CD4-positive, alpha-beta T cell treated with Interleukin-21 for 1 hour (primary cell): ENCODE measurements at places on chromosomes 2 and 18.

DNA sequence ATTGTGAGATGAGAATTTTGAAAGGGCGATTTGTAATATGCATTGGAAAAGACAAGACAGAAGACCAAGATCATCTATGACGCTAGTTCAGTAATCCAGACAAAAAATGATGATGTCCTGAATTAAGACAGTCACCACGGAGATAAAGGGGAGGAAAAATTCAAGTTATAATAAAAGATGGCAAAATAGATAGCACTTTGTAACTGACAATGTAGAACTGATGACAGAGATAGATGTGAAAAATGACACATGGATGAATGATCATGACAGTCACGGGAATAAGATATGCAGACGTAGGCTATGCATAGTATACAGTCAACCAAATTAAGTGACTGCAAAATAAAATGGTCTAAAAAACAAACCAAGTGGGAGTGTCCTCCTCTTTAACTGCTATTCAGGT is 59.2 kb downstream of the SRBD1 start:
- no peak for DNase-seq

DNA sequence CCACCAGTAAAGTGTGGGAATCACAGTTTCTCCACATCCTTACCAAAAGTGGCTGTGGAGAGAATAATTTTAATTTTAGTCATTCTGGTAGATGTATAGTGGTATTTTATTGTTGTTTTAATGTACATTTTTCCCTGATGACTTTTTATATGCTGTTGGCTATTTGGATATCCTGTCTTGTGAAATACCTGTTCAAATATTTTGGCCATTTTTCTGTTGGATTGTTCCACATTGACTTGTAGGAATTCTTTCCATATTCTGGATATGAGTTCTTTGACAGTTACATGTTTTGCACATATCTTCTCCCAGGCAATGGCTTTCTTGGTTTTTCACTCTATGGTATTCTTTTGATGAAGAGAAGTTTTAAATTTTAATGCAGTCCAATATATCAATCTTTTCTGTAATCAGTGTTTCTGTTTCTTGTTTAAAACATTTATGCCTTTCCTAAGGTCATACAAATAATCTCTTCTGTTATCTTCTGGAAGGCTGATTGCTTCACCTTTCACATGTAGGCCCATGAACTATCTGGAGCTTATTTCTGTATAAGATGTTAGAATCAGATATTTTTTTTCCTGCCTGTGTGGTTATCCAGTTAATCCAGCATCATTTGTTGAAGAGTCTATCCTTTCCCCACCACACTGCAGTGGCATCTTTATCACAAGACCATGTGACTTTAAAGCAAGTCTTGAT is 19.0 kb downstream of the AFTPH start:
- no peak for DNase-seq

- no peak for DNase-seq
Observed at GRCh38 chr18:50396005-50396660, 21.3 kb downstream of the SKA1 start.

DNA sequence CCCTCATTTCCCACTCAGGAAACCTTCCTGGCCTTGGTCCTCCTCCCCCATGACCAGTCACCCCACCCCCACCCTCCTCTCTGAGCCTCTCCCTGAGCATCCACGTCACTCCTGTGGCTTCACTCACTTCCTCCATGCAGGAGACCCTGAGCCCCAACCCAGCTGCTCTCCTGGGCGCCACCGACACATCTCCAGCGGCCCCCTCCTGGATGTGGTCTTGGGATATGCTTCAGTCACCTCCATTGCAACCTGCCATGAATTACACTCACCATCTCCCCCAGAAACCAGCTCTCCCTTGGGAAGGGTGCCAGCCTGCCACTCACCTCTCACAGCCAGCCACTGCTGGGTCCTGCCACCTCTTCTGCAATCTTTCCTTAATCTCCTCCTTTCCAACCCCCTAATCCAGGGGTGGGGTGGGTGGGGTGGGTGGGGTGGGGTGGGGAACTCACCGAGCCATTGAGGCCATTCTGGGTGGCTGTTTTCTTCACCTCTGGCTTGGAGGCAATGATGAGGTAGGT is 44.8 kb downstream of the CENPO start:
- no peak for DNase-seq

DNA sequence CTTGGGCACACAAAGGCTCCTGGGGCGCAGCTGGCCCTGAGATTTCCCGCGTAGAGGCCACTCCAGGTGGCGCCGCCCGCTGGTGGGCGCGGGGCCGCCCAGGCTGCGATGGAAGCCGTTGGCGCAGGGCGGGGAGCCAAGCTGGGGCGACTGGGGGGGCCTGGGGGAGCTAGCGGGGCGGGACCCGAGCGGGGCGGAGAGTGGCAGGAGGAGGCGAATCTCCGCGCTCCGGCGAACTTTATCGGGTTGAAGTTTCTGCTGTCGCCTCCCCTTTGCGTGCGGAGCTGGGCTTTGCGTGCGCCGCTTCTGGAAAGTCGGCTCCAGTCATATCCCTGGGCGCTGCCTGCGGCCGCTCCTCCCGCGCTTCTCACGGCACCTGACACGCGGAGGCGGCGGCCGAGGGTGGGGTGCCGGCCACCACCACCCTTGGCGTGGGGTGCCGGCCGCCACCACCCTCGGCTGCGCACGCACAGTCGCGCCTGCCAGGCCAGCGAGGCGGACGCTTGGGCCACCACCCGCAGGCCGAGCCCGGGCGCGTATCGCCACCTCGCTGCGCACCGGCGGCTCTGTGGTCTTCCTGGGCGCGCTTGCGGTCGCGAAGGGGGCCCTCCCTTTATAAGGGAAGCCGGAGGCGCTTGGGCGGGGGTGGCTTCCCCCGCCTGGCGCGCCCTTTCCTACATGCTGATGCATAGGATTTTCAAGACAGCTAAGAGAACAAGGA is 919 bp upstream of the CYP1B1 start:
- no peak for DNase-seq

GRCh38 chr2:188297978-188298377 is 6.3 kb downstream of the GULP1 start:
- DNase-seq = no peak

GRCh38 chr2:108943751-108944150 is 45.3 kb downstream of the EDAR start:
- no peak for DNase-seq

DNA sequence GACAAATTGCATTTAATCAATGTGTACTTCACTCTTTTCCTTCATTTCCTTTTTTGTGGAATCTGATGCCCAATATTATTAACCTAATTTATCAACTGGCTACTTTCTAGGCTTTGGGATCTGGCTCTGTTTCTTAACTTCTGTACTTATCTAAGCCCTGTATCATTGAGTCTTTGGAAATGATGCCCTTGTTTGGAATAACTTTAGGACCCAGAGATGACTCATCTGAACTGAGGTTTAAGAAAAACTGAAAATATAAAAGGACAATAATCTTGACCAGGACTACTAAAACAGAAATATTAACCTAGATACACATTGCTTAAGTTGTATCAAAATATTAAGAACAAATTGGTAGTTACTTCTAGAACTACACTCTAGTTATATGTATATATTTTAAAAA is 600.8 kb downstream of the CPS1 start:
- DNase-seq = no peak

- no peak for DNase-seq
Observed at GRCh38 chr2:17762451-17762850, 8.5 kb downstream of the GEN1 start.

DNA sequence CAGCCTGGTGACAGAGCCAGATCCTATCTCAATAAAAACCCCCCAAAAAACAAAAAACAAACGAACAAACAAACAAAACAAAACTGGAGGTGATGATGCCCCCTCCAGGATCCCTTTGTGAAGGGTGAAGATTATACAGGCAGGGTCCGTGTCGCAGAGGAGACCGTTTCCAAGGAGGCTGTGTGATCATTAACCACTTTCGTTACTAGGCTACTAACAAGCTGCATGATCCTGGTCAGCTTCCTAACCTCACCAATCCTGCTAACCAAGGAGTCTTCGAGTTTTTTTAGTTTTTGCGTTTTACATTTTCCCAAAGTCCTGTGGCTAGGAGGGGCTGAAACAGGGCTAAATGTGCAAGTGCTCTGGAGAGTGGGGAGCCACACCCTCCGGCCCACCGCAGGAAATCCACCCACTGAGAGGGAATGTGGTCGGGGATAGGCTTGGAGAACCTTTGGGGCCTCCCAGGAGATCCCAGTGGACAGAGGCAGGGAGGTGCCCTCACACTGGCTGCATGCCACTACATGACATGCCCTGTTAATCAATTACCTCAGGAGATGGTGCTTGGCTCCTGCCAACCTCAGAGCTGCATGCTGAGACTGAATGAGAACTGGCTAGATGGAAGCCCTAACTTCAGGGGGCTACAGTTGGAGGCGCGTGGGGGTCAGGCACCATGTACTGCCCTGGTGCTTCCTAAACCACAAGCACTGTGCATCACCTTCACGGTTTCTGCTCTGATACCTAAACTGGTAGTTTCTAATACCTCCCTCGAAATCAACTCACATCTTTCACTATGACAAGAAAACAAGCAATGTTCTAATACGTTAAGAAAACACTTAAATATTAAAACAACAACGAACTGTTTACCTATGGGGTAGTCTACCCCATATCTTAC is 67.5 kb upstream of the RGPD5 start:
- no peak for DNase-seq

GRCh38 chr2:169001116-169001815 is 29.9 kb downstream of the ABCB11 start:
- DNase-seq = no peak

DNA sequence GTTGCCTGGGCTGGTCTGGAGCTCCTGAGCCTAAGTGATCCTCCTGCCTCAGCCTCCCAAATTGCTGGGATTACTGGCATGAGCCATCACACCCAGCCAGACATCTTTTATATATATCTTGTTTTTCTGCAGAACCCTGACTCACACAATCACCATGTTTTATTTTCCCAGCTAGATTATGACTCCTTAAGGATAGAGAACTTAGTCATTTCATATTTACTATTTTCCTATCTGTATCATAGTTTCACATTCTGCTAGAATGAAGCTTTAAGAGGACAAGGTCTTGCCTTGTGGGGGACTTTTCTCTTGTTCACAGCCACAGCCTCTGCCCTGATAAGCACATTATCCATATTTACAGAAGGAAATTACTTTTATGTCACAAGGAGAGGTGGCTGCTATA is 73.9 kb downstream of the LBH start:
- DNase-seq = no peak

DNA sequence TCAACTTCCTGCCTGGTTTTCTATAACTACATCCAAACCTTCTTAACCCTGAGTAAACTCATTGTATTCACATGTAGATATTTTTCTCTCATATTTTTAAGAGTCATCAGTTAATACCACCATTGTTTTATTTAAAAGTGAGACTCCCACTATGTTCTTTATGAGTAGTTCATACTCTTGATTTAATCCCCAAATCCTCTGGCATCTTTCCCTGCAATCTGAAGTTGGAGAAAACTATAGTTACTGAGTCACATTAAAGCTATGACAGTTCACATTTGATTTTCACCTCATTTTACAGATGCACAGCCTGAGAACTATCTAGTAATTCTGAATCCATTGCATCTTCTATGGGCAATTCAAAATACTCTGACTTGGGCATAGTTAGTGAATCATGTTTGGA is 1358.7 kb upstream of the NRXN1 start:
- no peak for DNase-seq

DNA sequence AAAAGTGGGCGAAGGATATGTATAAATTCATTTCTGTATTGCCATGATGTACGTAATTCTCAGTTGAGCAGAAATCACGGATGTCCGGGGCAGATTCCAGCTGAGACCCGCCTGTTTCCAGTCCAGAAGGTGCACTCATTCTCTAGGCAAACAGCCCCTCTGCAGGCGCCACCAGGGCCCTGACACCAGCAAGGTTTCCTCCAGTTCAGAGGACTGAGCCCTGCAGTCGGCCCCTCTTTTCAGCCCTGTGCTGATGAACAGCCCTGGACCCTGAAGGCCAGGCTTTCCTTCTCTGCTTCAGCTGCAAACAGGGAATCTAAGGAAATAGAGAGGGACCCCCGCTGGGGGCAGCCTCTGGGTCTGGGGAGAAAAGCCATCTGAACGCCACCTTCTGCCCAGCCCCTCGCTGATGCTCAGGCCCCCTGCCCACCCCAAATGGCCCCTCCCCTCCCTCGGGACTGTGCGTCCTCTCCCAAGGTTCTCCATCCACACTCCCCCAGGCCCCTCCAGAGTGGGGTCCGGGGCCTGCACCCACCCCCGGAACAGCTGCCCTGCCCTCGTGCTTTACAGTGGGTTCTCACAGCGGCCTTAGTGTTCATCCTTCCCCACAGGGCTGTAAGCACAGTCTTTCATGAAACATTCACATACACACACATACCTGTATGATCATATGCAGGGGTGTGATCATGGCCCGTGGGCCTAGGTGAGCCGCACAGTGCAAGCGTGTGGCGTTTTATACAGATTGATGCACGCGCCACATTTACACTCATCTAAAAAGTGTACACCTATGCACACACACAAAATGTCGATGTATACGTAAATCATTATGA is 12.1 kb downstream of the COPS9 start:
- DNase-seq = no peak

DNA sequence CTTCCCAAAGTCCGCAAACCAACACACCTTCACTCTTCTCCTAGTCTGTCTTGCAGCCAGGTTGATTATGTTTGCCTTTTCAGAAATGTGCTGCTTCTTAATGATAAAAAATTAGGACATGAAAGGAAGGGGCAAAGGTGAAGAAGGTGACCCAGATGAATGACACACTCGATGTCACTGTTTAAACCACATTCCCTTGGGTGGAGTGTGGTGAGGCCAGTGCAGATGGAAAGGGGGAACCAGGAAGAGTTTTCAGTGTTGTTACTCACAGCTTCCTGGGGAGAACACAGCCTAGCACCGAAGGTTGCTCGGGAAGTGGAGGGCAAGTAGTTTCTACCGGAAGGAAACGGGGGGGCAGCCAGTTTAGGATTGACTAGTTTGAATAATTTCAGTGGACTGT is 57.2 kb upstream of the BOD1L2 start:
- no peak for DNase-seq

- no peak for DNase-seq
Observed at GRCh38 chr2:215579809-215580208, 143.9 kb upstream of the FN1 start.

DNA sequence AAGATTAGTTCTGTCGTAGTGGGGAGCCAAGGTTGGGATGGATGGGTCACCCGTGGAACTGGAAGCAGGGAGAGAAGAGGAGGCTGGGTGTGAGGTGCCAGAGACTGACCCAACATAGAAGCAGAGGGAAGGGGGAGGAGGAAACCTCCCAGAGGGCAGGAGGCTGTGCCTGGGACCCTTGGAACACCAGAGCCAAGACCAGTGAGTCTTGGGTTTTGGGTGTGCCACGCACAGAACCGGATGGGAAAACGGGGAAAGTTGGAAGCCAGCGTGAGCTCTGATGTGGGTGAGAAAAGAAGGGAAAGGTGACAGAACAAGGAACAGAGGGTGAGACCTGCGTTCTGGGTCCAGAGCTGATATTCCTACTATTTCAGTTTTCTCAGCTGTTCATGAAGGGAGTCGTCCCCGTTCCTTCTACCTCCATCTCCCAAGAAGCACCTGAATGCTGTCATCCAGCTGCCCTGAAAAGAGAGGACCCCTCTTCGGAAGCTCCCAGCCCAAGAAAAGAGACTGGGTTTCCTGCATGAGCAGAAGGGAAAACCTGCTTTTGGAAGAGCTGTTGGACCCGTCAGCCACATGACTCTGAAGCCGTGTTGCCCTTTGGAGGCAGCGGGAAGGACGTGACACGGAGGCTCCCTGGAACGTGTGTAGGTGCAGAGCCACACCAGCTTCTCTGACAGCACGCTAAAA is 250.1 kb downstream of the NDUFA10 start:
- no peak for DNase-seq

- peak; percentile 58 for DNase-seq
Observed at GRCh38 chr2:27735263-27735904, 36.1 kb upstream of the MRPL33 start.
